ENCODE measurements at places on chromosomes 12 and 14.

GRCh38 chr12:64122154-64122553 lies 99.9 kb downstream of the KICS2 start:
- no peak for DNase-seq

DNA sequence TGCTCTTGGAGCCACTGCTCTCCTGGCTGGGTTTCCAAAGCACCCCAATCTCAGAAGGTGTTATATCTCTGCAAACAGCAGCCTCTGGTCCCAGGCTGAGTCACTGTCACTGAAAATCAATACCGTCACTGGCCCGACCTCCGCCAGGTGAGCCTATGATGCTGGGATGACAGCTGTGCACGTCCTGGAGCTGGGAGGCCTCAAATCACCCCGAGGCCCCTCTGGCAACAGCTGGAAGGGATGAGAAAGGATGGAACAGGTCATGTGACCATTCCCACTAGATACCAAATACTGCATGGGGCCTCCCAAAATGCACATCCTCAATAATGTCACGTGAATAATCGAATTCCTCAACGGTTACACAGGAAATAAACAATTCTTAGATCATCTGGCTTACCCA lies 190.8 kb downstream of the TTC7B start:
- DNase-seq: no peak

GRCh38 chr14:31712244-31713127 lies 151.3 kb downstream of the NUBPL start:
- no peak for DNase-seq

DNA sequence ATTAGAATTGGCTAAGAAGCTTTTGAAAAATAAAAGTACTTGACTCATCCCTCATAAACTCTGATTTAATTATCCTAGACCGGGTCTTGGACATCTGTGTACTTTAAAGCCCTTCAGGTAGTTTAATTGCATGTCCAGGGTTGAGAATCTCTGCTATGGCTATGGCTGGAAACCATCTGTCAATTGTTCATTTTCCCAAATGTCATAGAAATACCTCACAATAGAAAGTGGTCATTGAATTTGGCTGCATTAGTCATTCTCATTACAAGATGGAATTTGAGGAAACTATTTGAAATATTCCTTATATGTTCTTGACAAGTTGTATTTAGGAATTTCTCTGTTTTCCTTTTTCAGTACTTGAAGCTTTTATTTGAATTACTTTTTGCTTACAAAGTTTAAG lies 111.3 kb downstream of the TSHR start:
- no peak for DNase-seq

GRCh38 chr12:109608793-109609192 lies 35.2 kb downstream of the MVK start:
- no peak for DNase-seq

GRCh38 chr14:76653875-76654572 lies 107.2 kb upstream of the VASH1 start:
- DNase-seq: no peak

DNA sequence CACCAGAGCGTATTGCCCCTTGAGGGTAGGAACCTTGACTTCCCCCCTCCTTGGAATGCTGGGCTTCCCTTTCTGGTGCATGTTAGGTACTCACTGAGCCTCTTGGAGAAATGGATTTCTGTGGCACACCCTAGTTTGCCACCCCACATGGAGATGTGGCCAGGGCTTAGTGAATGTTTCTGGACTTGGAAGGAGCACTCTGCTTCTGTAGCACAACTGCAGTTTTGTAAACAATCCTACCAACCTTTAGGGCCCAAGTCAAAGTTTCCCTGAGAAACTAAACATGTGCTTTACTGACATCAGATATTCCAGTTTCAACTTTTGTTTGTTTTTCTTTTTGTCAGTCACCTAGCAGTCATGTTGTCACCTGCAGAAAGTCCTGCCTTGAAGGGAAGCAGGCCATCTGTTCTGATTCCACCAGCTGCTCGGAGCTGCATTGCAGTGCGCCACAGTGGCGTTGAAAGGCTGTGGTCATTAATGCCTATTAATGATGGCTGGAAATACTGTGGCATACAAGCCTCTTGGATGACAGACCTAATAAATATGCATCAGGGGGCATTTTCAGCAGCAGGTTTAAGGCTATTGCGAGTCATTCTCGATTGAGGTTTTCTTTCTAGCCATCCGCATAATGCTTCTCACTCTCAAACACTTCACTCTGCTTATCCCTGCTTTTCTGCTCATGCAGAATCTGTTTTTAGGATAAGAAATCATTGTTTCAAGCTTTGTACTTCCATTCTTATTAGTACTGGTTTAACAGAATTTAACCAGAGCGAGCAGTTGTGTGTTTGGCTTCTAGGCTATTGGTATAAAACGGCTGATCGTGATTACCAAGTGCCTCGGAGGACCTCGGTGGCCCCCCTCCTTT lies 7.8 kb downstream of the PELI2 start:
- DNase-seq: no peak

- no peak for DNase-seq
Observed at GRCh38 chr12:116171549-116171948, 105.9 kb downstream of the MED13L start.

GRCh38 chr12:78671295-78671694 lies 193.3 kb upstream of the SYT1 start:
- no peak for DNase-seq

DNA sequence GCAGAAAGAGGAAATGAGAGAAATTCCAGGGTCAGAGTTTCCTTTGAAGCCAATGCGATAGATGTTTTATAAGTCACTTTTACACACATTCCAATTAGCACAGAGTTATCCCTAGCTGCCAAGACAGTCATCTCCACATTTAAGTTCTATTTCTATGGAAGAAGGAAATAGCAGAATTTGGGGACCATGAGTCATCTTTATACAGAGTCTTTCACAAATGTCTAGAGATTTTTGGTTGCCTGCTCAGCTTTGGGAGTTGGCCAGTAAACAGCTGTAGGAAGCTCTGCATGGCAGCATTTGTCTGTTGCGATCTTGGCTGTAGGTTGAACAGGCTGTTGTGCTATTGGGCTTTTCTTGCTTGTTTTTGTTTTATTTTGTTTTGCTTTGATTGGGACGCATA lies 884.3 kb downstream of the GALC start:
- no peak for DNase-seq

- DNase-seq: no peak
Observed at GRCh38 chr14:60632257-60632656, 17.0 kb downstream of the SIX1 start.

DNA sequence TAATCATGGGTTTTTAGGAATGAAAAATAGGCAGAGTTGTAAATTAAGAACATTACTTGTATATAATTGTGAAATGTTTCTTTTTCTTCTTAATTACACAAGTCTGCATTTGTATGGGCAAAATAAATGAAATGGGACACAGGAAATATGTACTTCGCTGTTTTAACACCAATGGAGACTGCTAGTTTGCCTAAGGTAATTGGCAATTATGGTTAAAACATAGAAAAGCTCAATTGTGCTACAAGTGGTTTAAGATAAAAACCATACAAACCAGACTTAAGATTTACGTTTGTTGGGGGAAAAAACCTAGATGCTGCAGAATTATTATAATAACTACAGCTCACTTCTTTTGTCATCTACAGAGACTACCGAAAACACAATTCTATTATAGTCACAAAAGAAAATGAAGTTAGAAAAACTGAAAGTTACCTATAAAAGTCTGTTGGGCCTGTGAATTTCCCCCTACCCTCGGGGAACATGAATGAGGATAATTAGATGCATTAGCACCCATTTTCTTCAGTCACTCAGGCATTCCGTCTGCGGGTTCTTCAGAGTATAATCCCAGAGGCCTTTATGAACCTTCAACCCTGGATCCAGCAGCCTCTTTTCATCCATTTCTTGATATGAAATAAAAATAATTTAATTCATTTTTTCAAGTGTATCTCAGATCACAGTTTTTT lies 37.2 kb downstream of the BTBD7 start:
- no peak for DNase-seq

DNA sequence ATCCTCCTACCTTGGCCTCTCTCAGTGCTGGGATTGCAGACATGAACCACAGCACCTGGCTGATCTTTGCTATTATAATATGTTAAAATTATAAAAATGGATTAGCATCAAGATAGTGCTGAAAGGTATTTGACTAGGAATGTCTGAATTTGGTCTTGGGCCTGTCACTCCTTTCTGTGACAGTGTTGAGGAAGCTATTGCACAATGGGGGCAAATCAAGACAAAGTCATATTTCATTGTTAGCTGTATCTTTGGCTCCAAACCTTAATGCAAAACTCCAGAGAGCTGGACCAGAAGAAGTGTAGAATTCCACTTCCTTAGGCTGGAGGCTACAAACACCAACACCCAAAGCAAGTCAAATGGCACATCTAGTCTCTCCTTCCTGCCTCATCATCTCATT lies 42.2 kb downstream of the ZCRB1 start:
- no peak for DNase-seq

DNA sequence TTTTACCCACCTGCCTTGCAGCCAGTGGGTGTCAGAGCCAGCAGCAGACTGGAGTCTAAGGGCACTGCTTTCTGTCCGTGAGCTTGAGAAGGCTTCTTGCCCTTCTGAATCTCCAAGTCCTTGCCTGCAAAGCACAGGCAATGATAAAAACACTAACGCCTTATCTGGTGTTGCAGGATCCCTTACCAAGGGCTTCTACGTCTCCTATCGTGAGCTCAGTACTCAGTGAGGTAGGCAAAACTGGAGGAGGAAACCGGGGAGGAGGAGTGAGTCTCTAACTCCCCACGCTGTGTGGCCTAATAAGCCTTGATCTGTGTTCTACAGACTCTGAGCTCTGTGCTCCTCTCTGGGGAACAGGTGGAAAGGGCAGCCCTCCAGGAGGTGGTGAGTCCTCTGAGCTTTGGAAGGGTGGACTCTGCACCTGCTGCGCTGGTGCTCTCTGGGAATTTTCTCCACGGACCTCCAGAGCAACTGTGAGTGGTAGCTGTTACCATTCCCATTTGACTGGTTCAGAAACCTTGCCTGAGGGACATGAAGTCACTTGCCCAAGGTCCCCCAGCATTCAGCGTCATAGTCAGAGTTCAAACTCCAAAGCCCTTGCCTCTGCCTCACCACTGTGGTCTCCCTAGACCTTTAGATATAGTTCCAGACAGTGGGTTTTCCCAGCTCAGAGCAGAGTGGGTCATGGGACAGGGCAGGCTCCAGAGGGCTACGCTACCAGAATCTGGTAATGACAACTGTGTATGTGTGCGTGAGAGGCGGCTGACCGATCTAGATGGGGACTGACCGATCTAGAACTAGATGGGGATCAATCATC lies 7.0 kb upstream of the MARK3 start:
- DNase-seq: no peak

DNA sequence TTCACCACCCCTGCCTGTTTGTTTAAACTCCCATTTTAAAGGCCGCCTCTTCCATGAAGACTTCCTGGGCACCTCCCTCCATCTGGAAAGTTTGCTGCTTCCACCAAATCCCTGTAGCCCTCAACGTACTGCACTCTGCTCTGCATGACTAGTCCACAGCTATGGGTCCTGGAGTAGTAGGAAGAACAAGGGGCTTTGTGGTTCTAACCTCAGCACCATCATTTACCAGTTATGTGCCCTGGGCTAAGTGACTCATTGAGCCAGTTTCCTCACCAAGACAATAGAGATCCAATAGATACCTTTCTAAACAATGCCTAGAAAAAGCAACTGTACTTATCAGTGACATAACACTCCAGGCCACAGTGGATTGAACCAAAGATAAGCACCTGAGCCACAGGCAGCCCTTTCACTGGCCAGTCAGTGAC lies 8.5 kb upstream of the LTBP2 start:
- DNase-seq: no peak

GRCh38 chr14:29847056-29847380 lies 80.6 kb downstream of the PRKD1 start:
- no peak for DNase-seq

DNA sequence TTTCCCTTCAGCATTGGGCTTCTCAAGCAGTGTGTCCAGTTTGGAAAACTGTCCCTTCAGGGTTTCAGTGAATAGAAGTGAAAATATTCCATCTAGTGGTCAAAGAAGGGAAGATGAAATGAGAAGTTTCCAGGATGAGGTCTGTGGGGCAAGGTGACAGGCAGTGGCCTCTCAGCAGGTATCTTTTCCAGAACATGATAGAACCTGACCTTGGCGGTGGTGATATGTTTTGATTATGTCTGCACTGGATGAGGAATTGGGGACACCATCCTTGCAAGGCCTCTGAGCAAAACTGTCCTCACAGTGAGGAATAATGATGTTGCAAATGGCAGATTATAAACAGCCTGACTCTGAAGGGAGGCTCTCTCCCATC lies 4.7 kb downstream of the GPX2 start:
- DNase-seq: no peak

GRCh38 chr14:58460772-58461171 lies 33.3 kb downstream of the KIAA0586 start:
- no peak for DNase-seq

DNA sequence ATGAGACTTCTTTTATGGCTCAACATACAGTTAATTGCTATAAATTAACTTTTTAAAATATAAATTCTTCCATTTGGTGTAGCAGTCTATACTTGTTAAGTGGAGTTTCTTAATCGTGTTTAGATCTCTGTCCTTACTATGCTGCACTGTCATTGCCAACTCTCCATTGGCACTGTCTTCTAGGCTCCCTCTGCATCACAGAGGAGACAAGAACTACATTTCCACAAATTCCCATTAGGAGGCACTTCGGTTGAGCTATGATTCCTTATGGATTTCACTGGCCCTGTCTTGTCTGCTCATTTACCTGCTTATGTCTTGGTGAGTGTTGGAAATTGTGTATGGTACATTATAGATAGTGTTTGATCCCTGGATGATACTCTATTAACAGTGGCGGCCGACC lies 630.9 kb upstream of the ATXN7L3B start:
- no peak for DNase-seq

DNA sequence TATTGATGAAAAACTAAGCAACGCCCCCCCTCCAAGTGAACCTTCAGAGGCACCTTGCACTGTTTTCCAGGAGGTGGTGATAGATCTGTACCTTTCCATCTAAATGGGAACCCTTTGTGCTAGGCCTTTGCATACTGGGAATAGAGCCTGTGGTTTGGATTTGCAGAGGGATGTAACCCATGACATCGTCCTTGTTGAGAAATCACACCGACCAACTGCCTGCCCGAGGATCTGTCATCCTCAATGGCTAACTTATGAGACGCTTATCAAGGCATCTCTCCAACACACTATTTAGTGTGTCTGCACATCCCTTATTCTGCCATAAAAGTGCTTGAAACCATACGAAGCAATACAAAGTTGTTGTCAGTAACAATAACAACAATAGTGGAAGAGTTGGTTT lies 22.9 kb downstream of the NTN4 start:
- no peak for DNase-seq

DNA sequence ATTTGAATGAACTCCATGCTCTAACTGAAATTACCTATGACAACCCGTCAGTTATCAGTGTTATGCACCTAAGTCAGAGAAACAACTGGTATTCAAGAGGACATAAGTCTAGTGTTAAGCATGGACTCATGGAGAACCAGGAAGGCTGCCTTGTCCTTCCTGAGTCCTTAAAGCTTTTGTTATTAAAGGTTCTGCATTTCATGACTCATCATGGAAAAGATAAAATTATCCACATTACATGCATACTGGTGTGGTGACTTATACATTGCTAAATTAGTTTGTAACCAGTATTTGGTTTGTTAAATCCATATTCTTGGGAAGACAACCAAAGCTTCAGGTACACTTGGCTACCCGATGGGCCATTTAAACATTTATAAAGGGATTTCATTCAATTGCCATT lies 6.5 kb upstream of the OR4E1 start:
- no peak for DNase-seq
